ENCODE measurements at places on chromosomes 7 and 10.

GRCh38 chr7:28052933-28053332 lies 127.7 kb downstream of the JAZF1 start:
- DNase-seq, result peak; percentile 75

DNA sequence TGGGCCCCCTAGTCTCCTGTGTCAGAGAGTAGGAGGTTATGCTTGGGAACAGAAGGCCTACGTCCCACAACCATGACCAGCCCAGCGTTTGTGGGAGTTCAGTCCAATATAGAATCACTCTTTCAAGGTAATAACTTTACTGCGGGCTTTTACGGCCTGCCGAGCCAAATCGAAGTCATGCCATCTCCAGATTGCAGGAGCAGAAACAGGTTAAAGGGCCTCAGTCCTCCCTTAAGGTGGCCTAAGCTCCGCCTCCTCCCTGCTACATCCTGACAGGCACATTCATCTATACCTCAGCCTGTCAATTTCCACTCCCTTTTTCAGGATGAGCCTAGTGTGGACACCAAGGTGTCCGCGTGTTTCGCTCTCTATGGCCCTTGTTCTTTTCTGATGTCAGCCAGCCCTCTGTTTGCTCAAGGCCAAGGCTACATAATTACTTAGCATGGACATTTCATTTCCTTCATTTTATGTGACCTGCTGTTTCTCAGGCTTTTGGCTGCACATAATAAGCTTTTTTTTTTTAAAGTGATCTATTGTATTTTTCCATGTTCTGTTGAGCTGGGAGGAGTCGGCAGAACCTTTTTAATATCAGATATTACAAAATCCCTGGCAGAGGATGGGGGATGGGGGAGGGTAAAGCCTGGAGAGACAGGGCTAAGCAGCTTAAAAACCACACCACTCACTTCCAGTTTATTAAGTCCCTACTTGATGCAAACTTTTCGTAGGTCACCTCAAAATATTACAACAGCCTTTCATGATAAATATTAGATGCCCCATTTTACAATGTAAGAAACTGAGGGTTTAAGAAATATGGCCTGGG lies 84.6 kb downstream of the CACNB2 start:
- DNase-seq, result no peak

DNA sequence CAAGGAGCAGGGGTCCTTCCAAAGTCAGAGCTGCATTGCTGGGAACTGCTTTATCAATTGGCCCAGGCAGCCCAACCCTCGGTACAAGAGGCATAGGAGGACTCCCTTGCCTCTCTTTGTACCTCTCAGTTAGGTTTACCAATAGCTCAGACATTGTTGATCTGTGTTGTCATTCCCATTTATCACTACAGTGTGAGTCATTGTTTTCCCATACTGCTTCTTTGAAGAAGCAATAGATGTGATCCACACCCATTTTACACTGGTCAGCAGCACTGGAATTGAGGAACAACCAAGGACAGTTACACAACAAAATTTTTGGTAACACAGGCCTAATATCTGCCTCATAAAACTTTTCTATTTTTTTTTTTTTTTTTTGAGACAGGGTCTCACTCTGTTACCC lies 307.2 kb downstream of the SNX13 start:
- peak; percentile 74 for DNase-seq

GRCh38 chr10:44984671-44985101 lies 6.1 kb upstream of the DEPP1 start:
- DNase-seq, result no peak

DNA sequence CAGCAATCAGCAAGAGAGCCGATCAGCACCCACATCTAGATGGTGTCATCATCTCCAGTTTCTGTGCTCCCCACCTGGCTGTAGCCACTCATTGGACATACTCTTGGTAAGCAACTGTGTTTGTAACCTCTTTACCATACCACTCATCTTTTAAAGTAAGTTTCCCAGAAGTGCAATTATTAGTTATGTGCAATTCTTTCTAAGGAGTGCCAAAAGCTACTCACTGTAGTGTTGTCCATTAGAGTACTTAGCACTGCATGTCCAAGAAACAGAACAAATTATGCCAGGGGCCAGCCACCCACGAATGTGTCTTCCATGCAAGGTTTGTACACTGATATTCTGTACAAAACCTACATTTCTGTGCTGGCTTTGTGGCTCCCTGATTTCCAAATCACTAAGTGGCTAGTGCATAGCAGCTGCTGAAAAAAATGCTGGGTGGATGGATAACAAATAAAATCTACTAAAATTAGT lies 131.9 kb downstream of the SRPK2 start:
- no peak for DNase-seq

GRCh38 chr7:51138123-51139085 lies 178.2 kb downstream of the COBL start:
- peak; percentile 22 for DNase-seq

DNA sequence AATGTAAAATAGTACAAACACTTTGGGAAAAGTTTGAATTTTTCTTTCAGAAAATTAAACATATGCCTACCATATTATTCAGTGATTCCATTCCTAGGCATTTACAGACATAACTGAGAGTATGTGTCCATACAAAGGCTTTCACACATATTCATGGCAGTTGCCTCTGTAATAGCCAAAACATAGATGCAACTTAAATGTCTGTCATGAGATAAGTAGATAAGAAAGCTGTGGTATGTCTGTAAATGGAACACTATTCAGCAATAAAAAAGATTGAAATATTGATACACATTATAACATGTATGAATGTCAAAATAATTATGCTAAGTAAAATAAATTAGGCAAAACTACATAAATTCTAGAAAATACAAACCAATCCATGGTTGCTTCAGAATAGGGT lies 964.5 kb upstream of the MBL2 start:
- DNase-seq, result no peak

- peak; percentile 61 for DNase-seq
These were observed 85.7 kb downstream of the SUGCT start for GRCh38 chr7:40220421-40220911.

GRCh38 chr10:11409357-11409756 lies 202.1 kb downstream of the USP6NL start:
- DNase-seq, result no peak

GRCh38 chr10:95758351-95759025 lies 2.5 kb downstream of the ENTPD1 start:
- DNase-seq, result no peak

DNA sequence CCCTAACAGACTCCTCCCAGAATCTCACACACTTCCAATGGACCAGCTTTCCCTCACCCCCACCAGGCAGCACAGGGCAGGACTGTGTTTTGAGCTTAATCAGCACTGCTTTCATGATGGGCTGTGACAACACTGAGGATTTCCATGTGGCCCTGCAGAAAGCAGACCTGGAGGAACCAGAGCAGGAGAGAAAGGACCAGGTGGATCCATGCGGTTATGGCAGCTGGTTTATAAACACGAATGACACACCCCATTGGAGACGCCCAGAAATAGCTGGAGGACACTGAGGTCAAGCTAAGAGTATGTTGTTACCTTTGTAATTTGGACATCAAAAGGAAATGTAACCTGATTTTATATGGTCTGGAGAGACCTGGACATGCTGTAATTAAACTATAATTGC lies 31.7 kb upstream of the HERPUD2 start:
- DNase-seq, result no peak

DNA sequence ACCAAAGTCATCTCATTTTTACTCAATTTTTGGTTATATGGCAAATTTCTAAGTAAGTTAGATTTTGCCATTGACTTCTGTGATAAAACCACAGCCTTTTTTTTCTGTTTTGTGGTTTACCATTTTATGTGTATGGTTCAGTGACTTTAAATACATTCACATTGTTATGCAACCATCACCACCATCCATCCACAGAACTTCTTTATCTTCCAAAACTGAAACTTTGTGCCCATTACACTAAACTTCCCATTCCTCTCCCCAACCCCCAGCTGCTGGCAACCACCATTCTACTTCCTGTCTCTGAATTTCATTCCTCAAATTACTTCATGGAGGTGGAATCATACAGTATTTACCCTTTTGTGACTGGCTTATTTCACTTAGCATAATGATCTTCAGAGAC lies 280.4 kb upstream of the TCERG1L start:
- no peak for DNase-seq

DNA sequence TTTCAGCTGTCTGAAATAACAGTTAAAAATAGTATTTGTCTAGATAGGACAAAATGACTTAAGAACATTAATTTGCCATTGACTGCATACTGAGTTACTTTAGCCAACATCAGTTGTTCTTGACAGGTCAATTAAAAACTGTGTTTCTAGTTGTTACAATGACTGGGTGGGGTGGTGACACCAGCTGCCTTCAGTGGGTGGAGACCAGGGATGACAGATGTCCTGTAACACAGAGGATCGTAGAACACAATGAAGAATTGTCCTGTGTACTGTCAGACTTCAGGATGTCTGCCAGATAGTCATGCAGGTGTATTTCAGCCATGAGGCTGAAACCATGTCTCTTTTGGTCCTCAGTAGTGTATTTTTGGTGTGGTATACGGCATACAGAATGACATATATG lies 24.4 kb downstream of the TRUB1 start:
- DNase-seq, result no peak

- no peak for DNase-seq
These were observed 60.6 kb upstream of the AKR1C1 start for GRCh38 chr10:4902571-4903011.

GRCh38 chr7:81986723-81987470 lies 217.1 kb upstream of the HGF start:
- no peak for DNase-seq

GRCh38 chr10:70690589-70690988 lies 18.3 kb downstream of the ADAMTS14 start:
- DNase-seq, result no peak

DNA sequence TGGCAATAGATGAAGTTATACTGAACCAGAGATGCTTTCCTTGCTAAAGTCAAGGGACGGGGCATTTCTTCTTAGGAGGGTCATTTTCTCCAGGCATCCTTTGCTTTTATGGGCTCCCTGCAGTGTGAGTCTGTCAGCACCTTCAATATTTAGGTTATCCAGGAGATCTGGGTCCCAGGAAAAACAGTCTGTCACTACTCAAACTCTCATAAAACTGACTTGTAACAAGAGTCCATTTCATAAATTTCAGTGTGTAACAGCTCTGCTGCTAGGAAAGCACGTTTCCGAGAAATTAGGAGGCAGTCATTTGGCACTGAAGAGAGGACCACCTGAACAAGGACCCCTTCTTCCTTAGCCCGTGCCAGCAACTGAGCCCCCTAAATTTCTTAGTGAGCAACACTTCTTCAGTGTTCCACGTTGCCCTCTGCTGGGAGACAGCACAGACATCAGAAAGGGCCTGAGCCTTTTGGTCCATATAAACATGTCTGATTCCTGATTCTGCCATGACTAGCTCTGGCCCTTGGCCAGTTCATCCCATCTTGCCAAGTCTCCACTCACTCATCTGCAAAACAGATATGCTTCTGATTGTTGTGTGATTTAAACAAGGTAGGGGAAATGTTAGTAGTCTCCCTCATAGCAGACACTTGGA lies 7.2 kb downstream of the GCC1 start:
- no peak for DNase-seq

DNA sequence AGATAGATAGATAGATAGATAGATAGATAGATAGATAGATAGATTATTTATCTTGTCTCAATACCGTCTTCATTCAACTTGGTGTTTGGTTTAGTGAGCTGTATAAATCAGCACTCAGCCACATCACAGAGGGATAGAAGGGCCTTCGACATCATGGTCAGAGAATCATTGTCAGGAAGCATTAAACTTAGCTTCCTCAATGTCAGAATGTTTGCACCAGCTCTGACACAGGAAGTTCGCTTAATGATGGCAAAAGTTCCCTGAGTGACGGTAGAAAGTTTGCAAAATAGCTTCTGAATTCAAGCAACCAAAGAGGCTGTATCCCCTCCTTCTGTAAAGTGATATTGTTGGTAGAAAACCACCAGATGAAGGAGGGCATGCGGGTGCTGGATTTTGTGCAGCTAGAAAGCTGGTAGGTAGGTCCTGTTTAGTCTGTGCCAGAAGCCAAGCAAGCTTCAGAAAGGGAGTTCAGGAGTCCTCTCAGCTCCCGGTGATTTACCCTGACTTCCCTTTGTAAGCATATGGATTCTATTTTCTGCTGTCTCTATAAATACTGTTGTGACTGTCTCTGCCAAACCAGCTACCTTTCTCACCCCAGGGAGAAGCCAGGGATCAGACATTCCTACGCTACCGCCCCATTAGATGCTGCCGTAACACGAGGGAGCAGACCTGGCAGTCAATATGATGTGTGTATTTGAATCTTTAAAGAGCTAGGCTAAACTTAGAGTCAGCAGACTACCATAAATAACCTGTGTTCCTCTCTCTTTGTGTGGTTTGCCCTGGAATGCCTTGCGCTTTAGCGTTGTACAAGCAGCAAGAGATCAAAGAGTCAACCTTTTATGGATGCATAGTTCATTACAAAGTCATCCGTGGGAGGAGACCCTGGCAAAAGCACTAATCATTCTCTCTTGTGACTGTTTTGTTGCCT lies 200.5 kb upstream of the KIAA1217 start:
- peak; percentile 87 for DNase-seq

- no peak for DNase-seq
These were observed 39.4 kb downstream of the CCDC71L start for GRCh38 chr7:106621393-106622132.

DNA sequence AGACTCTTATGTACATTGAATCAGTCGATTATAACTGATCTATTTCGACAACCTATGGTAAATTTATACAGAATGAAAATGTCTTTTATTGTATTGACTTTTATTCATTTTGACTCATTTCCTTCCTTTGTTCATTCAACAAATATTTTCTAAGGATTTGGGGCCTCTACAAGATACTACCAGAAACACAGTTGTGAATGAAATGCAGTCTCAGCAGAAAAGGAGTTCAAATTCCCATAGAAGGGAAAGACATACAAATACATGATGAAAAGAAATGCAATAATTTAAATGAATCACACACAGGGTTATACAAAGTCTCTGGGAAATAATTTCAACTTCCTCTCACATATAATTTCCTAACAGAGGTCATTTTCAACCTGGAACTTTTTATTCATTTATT lies 134.0 kb upstream of the SEMA3A start:
- no peak for DNase-seq

DNA sequence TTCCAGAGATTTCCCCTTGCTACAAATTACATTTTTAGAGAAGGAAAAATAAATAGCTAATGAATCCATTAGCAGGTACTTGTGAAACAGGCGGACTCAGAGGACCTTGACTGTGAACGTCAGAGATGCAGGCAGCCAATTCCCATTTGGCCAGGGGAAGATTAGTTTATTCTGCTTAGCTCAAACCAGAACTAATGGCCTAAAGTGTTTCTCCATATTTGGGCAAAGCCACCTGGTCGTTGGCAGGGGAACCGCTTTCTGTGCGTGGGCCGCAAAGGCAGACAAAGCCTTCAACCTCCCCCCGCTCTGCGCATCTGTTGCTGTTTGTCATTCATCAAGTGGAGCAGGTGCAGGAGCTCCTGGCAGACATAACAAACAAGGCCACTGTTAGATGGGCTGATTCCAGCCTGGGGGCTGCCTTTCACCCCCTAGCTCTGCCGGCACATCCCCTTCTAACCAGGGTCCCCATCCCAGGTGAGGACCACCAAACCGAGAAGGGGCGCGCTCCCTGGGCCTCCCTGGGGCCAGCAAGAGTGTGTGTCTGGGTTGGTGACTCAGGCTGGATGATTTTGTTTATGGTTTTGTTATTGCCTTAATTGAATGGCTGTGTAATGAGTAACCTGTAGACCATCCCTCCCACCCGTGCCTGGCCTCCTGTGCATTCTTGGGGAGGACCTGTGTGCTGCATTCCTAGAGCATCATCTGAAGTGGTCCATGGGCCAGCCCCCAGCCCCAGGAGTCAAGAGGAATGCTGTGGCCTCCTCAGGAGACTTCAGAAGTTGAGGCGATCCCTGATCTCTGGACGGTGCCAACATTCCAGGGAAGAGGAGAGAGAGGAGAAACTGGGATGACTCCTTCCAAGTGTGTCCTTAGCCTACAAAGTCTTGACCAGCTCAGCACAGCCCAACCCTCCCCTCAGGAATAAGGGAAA lies 14.5 kb upstream of the CPA1 start:
- DNase-seq, result peak; percentile 77

GRCh38 chr7:116195451-116195850 lies 14.9 kb upstream of the TES start:
- DNase-seq, result peak; percentile 60
